ENCODE measurements at places on chromosomes 12 and 14. TPM values are rescaled to one million over a fixed set of nuclear protein-coding genes. Genes with fewer than 3 reads are reported as not detected.

- DNase-seq: no peak
Measured at GRCh38 chr12:126907900-126908764, 1358.8 kb upstream of the TMEM132C start.

DNA sequence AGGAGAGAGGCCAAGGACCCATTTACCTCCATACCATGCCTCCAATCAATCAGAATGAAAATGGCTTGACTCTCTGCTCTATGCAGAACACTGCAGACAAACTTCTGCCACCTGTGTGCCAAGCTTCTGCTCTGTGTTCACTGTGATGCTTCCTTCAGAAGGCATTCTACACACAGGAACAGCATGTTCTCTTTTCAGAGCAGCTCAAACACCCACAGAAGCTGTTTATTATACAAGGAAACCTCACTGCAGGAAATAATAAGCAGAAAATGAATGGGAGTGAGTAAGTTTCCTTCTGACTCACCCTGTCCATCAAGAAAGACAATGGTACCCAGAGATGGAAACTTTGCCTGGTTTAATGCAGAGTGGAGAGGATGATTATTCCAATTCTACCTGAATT lies 2.4 kb upstream of the ESR2 start:
- DNase-seq: peak; percentile 88

DNA sequence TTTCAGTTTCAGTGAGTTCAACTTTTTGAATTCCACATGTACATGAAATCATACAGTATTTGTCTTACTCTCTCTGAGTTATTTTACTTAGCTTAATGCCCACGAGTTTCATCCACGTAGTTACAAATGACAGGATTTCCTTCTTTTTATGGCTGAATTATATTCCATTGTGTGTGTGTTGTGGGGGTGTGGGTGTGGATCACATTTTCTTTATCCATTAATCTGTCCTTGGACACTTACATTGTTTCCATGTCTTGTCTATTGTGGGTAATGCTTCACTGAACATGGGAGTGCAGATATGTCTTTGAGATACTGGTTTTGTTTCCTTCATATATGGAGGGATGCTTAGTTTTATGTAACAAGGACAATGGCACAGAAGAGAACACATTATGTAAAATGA lies 63.5 kb upstream of the TMTC1 start:
- no peak for DNase-seq

DNA sequence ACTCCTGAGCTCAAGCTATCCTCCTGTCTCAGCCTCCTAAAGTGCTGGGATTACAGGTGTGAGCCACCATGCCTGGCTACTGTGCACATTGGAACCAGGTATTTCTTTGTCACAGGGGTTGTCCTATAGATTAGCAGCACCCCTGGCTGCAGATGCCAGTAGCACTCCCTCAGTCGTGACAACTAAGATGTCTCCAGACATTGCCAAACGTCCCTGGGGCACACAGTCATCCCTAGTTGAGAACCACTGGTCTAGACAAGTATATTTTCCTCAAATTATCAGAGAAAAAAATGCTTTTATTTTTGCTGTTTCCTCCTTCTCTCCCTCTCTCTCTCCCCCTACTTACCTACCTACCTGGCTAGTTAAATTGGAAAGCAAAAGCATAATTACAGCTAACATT lies 17.9 kb upstream of the P2RX7 start:
- no peak for DNase-seq

DNA sequence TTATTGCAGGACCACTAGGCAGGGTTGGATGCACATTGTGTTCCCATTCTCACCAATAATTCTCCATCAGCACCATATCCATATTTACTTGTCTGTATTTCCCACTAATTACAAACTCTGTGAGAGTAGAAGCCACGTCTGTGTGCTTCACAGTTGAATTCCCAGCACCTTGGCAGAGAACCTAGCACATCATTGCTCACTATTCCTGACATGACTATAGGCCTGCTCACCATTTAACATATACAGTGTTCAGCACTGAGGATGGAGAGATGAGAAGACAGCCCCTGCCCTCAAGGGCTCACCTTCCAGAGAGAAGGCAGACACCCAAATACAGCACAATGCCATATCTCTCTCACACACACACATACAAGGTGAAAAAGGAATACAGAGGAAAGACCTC lies 5.0 kb downstream of the DAD1 start:
- no peak for DNase-seq

DNA sequence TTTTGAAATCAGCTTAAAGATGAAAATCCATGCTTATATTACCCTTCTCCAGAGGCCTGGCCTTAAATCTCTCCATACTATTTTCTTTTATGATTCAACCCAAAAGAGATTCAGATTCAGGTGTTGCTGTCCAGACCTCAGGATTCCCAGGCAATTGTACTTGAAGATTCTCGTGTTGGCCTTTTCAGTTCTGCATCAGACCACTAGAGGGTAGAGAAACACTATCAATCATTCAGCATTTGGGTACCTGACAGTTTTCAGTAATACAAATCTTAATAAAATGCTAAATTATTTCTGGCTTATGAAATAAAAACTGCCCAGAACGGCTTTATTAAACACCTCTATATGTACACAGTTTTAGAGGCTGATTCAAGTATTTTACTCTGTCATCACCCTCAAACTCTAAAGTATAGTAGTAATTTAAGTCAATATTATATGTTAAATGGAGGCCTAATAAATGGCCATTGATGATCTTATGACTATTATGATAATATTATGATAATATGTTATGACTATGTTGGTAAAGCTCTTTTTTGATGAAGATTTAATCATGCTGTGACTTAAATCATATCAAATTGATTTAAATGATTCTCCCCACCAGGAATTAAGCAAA lies 301.1 kb downstream of the DUSP6 start:
- DNase-seq: peak; percentile 88

DNA sequence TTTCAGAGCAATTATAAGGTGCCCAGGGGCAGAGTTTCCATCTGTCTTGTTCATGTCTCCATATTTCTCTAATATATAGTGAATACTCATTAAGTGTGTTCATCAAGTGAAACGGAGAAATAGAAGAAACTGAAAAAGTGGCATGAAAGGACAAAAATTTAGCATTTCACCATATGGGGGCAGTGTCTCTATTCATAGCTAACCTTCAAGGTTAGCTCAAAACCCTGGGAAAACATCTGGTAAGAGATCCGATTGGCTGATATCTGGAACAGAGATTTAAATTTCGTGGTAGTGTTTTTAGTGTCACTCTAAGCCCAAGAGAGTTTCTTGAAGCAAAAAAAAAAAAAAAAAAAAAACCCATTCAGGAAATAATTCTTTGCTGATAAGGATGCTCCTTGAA lies 367.5 kb downstream of the DAD1 start:
- peak; percentile 16 for DNase-seq

DNA sequence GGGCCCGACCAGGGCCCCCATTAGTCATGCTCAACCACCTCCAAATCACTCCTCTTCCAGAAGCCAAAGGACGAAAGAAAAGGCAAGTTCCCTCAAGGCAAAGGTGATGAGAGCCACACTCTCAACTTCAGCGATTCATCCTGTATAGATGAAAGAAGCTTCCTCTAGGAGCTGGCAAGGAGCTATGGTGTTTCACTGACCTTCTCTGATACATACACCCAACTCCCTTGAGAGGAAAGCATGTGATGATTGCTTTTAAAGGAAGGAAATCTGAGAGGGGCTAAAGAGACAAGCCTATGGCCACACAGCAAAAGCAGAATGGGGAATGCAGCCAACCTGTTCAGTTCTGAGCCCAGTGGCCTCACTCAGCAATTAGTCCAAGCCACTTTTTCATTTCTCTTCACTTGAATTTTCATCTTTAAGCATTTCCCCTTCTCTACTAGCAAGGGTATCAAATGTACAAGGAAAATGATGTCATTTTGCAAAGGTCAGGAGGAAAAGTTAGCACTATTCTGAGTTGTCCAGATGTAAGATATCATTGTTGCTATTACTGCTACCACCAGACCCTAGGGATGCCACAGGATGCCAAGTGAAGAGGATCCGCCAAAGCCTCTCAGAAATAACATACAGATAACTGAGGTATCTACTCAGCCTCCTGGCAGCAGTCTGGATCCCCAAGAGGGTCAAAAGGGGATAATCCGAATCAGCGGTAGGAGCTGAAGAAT lies 82.5 kb downstream of the MAP3K9 start:
- DNase-seq: no peak

GRCh38 chr12:54601841-54602240 lies 13.4 kb upstream of the PPP1R1A start:
- no peak for DNase-seq

DNA sequence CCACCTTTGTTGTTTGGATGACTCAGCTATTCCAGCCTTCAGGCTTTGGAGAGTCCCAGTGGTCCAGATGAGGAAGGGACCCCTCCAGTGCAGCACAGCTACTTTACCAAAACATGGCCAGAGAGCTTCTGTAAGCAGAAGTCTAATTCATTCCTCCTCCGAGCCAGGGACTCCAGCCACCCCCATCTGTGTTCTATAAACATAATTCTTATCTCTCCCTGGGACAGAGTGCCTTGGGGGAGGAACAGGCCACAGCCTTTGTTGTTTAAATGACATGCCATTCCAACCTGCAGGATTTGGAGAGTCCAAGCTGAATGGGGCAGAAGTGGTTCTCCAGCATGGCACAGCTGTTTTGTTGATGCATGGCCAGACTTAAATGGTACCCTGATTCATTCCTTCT lies 994.0 kb downstream of the TRHDE start:
- no peak for DNase-seq

DNA sequence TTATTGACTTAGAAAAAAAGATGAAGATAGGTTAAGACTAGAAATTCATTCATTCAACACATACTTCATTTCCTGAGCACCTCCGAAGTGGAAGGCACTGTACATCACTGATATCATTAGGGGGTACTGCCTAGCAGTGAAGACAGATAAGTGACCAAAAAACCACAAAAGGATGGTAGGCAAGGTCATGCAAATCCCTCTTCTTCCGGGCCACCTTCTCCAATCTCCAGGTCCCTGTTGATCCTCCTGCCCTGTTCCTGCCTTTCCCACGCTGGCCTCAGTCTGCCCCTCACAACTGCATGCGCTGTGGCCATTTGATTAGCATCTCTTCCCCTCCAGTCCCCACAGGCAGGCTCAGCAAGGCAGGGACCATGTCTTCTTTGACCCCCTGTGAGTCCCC lies 60.8 kb downstream of the SETD3 start:
- DNase-seq: no peak

GRCh38 chr12:22310275-22310674 lies 24.2 kb downstream of the ST8SIA1 start:
- no peak for DNase-seq

- no peak for DNase-seq
Measured at GRCh38 chr14:103476065-103476464, 46.6 kb downstream of the CKB start.

DNA sequence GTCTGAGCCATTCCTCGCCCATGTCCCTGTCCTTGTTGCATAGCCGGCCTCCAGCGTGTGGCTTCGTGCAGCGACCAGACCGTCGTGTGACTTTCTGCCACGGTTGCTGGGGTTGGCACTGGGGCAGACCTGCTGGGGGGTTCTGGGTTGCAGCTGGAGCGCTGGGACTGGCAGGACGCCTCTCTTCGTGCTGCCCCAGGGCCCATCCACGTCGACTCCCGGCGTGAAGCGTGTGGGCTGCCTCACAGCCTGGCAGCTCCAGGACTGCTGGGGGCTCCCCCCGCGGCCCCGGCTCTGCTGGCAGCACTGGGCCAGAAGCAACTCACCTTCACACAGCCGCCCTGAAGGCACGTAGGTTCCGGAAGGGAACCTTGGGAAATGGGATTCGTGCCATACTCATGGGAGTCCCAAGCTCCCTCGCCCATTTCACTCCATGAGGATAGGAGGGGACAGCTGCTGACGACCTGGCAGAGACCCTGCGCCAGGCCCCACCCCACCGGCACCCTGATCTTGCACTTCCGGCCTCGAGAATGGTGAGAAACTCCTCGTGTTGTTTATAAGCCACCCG lies 51.9 kb downstream of the GALNT9 start:
- DNase-seq: no peak

GRCh38 chr12:68746572-68747180 lies 700 bp downstream of the SLC35E3 start:
- peak; percentile 73 for DNase-seq

GRCh38 chr12:4269279-4269991 lies 4.1 kb upstream of the CCND2 start:
- peak; percentile 65 for DNase-seq

DNA sequence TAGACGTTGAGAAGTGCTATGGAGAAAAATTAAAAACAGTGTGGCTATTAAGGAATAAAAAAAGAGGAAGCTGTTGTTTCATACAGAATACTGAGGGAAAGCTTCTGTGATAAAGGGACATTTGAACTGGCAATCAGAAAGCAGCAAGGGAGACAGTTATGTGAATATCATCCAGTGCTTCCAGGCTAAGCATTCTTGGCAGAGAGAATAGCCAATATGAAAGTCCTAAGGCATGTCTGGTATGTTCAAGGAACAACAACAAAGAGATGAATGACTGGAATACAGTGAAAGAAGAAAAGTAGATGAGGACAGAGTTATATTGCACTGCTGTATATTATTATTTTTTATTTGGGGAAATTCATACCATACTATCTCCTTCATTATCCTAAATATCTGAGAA lies 23.9 kb downstream of the SCAF11 start:
- peak; percentile 71 for DNase-seq

- no peak for DNase-seq
Measured at GRCh38 chr14:93212432-93212831, 5.4 kb downstream of the UBR7 start.

DNA sequence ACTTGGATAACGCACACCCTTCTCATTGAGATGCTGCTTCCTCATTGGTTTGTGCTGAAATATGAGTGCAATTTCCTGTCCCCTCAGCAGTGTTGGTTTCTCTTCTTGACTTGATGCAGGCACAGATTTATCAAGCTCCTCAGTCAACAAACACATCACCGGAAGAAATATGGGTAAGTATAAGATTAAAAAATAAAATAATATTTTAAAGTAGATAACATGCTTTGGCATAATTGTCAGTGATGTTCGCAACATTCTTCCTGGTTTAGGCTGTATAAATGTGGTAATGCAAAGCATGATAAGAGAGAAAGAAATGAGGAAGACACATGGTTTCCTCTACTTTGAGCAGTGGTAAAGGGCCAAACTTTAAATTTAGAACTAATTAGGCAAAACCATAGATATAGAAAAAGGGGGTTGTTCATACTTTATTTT lies at the start of gene GPR65:
Gene GPR65, plus strand, starts transcription at position 86 of the 432 bp plus-strand sequence. CDS start 5,713 bp downstream, outside the sequence.
- no peak for DNase-seq

Gene ZNF84
- 9.0 TPM for polyA plus RNA-seq

Gene ANO2
- 15.4 TPM for polyA plus RNA-seq

Gene C12orf42
- polyA plus RNA-seq: not detected

Gene REC8
- polyA plus RNA-seq: 8.7 TPM

Gene OR6C4
- not detected for polyA plus RNA-seq

Gene OR10G3
- polyA plus RNA-seq: not detected

Gene KCNK13
- not detected for polyA plus RNA-seq

Gene KCNC2
- not detected for polyA plus RNA-seq

Gene RPS6KL1
- polyA plus RNA-seq: 10.2 TPM

Gene OLR1
- not detected for polyA plus RNA-seq

Gene MSRB3
- polyA plus RNA-seq: 20.0 TPM

Gene LGALS3
- polyA plus RNA-seq: 55.1 TPM

Data from endothelial cell of umbilical vein (primary cell).